ENCODE measurements at places on chromosomes 11 and 22. TPM values are rescaled to one million over a fixed set of nuclear protein-coding genes. Genes with fewer than 3 reads are reported as not detected.

RBMXL2 gene
- polyA plus RNA-seq = not detected

FLRT1 gene
- 1.5 TPM for polyA plus RNA-seq

OR6T1 gene
- not detected for polyA plus RNA-seq

SLC22A9 gene
- not detected for polyA plus RNA-seq

CHORDC1 gene
- 30.9 TPM for polyA plus RNA-seq

RCOR2 gene
- 3.2 TPM for polyA plus RNA-seq

EHF gene
- 0.14 TPM for polyA plus RNA-seq

GLYAT gene
- polyA plus RNA-seq = 0.57 TPM

YPEL4 gene
- polyA plus RNA-seq = 1.5 TPM

LRRC55 gene
- 0.02 TPM for polyA plus RNA-seq

RRP8 gene
- 18.2 TPM for polyA plus RNA-seq

PRR33 gene
- polyA plus RNA-seq = 0.81 TPM

POU2AF3 gene
- 0.61 TPM for polyA plus RNA-seq

NKAPD1 gene
- polyA plus RNA-seq = 5.0 TPM

LRP5 gene
- 57.1 TPM for polyA plus RNA-seq

CWF19L2 gene
- polyA plus RNA-seq = 5.3 TPM

TNNI2 gene
- polyA plus RNA-seq = not detected

GAS2 gene
- 1.9 TPM for polyA plus RNA-seq

PKP3 gene
- polyA plus RNA-seq = 0.36 TPM

ZNF215 gene
- 0.14 TPM for polyA plus RNA-seq

OR51B4 gene
- not detected for polyA plus RNA-seq

EMID1 gene
- 0.95 TPM for polyA plus RNA-seq

UBASH3B gene
- polyA plus RNA-seq = 0.34 TPM

MS4A6E gene
- polyA plus RNA-seq = not detected

C22orf31 gene
- 0.14 TPM for polyA plus RNA-seq

WT1 gene
- polyA plus RNA-seq = 2.0 TPM

PTGDR2 gene
- polyA plus RNA-seq = 0.14 TPM

PTPRCAP gene
- 1.6 TPM for polyA plus RNA-seq

PLEKHB1 gene
- polyA plus RNA-seq = 15.6 TPM

ADM2 gene
- polyA plus RNA-seq = 0.05 TPM

STT3A gene
- 33.0 TPM for polyA plus RNA-seq

FBLN1 gene
- polyA plus RNA-seq = 228 TPM

CD6 gene
- 0.11 TPM for polyA plus RNA-seq

MS4A5 gene
- not detected for polyA plus RNA-seq

TMEM191C gene
- 0.66 TPM for polyA plus RNA-seq

TRIM49 gene
- polyA plus RNA-seq = not detected

SLC7A4 gene
- polyA plus RNA-seq = 0.59 TPM
